Activated T-helper 1 cell treated with anti-CD3 and anti-CD28 coated beads, Interleukin-2, amount 50 U/mL, for 16 hours (primary cell): ENCODE measurements at places on chromosomes 7 and 10.

- DNase-seq: no peak
These were observed 46.2 kb downstream of the BAIAP2L1 start for GRCh38 chr7:98354511-98355249.

- peak; percentile 36 for DNase-seq
These were observed 2.4 kb downstream of the CHST12 start for GRCh38 chr7:2405601-2406345.

DNA sequence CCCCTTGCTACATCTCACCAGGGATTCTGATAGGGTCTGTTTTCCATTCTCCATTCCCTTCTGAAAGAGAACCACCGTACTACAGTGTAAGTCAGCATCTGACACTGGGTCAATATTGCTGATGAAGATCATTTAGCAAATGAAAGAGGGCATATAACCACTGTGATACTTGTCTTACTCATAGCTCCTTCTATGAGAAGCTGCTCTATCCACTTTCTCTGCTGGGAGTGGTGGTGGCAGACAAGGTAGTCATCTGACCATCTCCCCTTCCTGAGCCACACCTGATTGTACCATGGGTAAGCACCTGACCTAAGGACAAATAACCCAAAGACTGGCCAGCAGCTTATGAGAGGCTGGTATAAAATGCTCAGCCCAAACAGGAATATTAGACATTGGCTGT, 220.4 kb downstream of the DOCK4 start:
- no peak for DNase-seq

DNA sequence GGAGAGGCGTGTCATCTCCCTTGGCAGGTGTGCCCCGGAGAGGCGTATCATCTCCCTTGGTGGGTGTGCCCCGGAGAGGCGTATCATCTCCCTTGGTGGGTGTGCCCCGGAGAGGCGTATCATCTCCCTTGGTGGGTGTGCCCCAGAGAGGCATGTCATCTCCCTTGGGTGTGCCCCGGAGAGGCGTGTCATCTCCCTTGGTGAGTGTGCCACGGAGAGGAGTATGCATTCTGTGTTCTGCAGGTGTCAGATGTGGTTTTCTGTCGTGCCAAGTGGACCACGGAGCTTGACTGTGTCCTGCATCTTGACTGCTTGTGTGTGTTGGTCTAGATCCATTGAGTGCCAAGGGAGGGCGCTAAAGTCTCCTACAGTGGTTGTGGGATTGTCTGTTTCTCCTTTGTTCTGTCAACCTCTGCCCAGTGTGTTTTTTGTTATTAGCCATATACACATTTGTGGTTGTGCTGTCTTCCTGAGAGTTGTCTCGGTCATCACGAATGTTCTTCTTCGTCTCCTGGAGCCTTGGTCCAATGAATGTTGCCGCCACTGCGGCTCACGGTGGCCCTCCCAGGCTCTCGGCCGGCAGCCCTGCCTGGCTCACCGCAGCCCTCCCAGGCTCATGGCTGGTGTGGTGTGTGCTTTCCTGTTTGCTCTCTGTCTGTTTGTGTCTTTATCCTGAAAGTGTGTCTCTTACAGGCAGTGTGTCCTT, 96.8 kb downstream of the INPP5A start:
- no peak for DNase-seq

DNA sequence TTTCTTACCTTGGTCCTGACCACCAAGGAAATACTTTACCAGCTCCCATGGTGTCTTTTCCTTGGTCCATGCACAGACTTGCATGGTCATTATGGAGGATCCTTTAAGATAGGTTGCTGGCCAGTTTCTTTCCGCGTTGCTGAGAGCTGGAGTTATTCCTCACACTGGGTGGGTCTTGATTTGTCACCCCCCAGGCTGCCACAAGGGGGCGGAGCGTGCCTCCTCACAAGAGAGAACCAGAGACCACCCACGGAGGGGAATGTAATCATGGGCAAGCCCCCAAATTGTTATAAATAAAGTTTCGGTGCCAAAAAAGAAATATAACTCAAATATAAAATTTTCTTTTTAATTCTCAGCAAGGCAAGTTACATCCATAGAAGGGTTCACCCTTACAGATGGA, 10.5 kb upstream of the TRIM24 start:
- DNase-seq: no peak

DNA sequence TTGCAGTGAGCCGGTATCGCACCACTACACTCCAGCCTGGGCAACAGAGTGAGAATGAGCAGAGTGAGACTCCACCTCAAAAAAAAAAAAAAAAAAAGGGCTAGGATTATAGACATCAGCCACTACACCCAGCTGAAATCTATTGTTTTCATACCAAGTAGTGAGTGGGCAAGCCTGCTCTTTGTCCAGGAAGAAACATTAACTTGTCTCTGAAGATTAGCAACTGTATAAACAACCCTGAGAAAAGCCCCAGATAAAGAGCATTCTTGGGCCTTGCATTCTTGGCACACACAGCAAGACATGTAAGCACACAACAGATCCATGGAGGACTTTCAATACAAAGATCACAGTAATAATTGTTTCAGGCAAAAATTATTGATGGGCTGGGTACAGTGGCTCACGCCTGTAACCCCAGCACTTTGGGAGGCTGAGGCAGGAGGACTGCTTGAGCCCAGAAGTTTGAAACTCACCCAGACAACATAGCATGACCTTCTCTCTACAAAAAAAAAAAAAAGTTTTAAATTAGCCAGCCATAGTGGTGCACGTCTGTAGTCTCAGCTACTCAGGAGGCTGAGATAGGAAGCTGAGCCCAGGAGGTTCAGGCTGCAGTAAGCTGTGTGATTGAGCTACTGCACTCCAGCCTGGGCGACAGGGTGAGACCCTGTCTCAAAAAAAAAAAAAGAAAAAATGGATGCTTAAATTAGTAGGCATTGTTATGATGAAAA, 4.4 kb downstream of the PSPH start:
- DNase-seq: no peak

GRCh38 chr7:156776527-156776926, 116.5 kb downstream of the LMBR1 start:
- DNase-seq: no peak

DNA sequence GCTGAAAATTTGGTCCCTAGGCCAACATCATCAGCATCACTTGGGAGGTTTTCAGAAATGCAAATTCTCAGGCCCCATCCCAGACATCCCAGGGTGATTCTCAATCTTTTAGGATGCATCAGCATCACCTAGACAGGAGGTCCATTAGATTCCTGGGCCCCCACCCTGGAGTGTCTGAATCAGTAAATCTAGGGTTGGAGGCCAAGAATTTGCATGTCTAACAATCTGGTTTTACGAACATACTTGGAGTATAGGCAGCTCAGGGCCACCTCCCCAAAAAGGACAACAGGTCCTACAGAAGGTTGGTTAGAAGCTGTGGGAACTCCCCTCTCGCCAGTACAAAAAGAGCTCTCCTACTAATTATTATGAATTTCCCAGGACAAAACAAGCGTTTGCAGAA, 15.5 kb downstream of the ZC3HAV1 start:
- DNase-seq: no peak

- DNase-seq: no peak
These were observed 380.5 kb upstream of the AUTS2 start for GRCh38 chr7:69217516-69218350.

GRCh38 chr7:129188372-129188891, at the start of gene SMO:
Gene SMO (plus strand): TSS chr7:129188633. CDS start chr7:129189152, 519 bp downstream.
- DNase-seq: no peak

GRCh38 chr7:28298870-28299518, 113.3 kb upstream of the CREB5 start:
- DNase-seq: no peak

- no peak for DNase-seq
These were observed 114.3 kb downstream of the LRRN3 start for GRCh38 chr7:111205251-111205650.

GRCh38 chr10:125103924-125104323, 56.4 kb downstream of the CTBP2 start:
- no peak for DNase-seq

- DNase-seq: no peak
These were observed 542.9 kb upstream of the GALNT17 start for GRCh38 chr7:70589010-70589409.

GRCh38 chr10:119656760-119657159, 5.6 kb downstream of the BAG3 start:
- no peak for DNase-seq

GRCh38 chr10:118369641-118370205, 27.6 kb upstream of the FAM204A start:
- no peak for DNase-seq

GRCh38 chr7:144834641-144835144, 1.2 kb downstream of the TPK1 start:
- DNase-seq: no peak

GRCh38 chr10:121048749-121049148, 197.6 kb downstream of the WDR11 start:
- DNase-seq: no peak

DNA sequence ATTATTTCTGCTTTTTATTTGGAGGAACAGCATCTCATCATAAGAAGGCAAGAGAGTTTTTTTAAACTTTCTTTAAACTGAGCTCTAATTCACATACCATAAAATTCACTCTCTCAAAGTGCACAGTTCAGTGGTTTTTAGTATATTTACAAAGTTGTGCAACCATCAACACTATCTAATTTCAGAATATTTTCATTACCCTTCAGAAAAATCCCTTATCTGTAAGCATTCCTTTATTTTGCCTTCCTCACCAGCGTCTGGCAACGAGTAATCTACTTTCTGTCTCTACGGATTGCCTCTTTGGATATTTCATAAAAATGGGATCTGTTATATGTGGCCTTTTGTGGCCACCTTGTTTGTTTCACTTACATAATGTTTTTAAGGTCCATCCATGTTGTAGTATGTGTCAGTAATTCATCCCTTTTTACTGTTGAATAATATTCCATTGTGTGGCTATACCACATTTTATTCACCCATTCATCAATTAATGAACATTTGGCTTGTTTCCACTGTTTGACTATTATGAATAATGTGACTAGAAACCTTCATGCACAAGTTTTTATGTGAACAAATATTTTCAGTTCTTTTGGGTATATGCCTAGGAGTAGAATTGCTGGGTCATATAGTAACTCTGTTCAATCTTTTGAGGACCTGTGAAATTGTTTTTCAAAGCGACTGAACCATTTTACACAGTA, 181.5 kb downstream of the TRIL start:
- no peak for DNase-seq

DNA sequence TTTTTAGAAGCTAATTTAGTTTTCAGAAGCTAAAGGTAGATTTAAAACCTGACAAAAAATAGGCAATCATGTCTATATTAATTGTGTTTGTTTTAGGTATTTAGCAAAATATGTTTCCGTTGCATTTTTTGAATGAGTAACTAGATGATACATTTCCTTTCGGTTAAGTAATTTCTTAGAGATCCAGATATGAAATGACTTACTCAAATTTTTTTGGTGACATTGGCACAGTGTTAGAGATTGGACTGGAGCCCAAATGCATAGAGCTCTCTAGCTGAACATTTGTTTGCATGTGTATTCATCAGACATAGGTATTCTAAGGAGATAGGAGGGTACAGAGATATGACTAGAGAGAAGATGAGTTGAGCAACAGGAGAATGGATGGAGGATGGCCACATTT, 1.9 kb downstream of the BUB3 start:
- DNase-seq: no peak

DNA sequence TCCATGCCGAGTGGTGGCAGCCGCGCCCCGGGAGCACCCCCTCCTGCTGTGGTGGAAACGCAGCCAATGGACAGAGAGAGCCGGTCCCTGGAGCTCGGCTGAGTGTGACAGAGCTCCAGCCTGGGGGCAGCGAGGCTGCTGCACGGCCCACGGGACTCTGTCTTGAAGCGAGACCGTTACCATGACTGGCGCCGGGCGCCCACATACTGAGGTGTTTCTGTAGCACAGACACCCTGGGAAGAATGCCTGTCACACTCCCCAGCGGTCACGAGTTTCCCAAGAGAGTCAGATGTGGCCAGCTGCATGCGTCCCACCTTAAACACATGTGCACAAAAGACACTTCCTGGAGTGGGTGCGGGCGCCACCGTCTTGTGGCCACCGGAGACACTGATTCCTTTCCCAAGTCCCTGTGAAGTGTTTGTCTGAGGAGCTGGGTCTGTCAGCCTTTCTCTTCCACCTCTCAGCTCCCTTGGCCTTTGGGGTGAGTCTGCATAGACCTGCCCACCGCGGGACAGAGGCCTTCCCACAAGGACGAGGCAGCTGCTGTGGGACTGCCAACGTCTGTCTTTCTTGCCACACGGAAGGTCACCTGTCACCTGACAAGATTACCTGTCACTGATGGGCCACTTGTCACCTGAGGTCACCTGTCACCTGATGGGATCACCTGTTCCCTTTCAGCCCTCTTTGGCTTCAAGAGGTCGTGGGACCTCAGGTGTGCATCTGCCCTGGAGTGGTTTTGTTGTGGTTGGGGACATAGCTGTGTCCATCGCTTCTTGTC, 94.6 kb downstream of the DNAJB6 start:
- DNase-seq: no peak

DNA sequence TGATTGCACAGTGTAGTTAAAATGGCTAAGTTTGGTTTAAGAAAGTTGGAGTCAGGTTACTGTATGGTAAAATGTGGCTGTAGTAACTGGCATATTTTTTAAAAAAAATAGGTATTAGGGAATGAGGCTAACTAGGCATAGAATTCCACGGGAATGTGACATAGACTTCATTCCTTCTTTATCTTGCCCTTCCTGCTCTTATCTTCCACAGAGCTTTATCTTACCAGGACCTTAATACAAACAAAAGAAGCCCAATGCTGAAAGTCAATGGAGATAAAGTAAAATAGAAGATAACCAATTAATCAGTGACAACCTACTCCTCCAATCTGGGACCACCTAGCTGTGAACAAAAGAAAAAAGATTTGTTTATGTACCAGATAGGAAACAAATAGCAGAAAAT, 58.1 kb downstream of the TET1 start:
- no peak for DNase-seq

DNA sequence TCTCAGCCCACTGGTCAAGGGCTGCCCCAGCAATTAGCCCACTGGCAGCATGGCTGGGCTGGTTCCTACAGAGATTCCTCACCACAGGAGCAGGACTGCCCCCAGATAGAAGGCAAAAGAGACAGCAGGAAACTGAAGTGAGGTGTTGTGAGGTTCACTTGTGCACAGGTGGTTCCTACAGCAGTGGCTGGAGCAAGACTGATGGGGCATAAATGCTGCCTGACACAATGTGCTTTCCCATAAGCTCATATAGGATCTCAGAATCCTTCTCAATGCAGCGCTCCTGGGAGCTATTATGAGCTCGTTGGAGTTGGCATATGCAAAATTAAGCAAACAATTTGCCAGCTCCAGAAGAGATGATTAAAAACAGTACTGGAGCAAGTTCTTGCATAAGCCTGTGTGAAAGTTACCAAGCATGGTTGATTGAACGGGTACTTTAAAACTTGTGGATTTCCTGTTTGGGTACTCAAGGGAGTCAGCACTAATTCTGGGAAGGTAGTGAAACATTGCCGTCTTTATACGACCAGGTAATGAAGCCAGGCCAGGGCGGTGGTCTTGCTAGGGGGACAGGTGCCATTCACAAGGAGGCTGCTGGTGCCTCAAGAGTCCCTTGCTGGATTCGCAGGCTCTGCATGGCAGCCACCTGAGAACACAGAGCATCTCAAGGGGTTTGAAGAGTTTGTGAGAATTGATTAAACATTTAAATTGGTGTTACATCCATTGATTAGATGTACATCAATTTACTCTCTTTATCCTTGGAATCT, 20.3 kb upstream of the PRKCQ start:
- no peak for DNase-seq
